ENCODE measurements at places on chromosomes 5 and 9.

- no peak for DNase-seq
Observed at GRCh38 chr9:129774791-129775447, 22.1 kb upstream of the PTGES start.

- DNase-seq = no peak
Observed at GRCh38 chr9:33443464-33444154, 3.8 kb downstream of the AQP3 start.

DNA sequence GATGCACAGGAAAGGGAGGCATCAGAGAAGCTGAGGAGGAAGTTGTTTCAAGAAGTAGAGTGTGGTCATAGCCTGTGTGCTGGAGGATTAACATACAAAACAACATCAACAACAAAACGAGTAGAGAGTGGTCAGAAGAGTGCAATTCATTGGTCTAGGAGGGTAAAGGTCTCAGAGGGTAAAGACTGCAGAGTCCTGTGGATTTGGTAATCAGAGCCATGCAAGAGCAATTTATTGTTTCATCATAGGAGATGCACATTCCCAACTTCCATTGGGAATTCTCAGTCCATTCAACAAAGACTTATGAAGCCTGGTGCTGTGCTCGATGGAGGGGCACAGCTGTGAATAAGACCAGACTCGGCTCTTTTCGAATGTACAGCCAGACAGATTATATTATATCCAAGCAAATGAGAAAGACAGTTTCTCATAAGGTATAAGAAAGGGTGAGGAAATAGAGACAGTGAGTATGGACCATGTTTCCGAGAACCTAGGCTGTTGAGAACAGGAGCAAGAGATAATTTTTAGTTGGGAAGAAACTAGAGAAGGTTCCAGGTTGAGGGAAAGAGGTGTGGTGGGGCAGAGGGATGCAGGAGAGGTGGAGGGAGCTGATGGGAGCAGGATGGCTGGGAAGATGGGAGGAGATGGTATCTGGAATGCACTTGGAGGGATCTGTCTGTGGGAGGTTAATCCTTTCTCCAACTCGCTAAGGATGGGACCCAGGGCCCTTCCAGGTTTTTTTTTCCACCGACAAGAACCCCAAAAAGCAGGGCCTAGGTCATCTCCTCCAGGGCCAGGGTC is 7.9 kb upstream of the MYORG start:
- DNase-seq = no peak

DNA sequence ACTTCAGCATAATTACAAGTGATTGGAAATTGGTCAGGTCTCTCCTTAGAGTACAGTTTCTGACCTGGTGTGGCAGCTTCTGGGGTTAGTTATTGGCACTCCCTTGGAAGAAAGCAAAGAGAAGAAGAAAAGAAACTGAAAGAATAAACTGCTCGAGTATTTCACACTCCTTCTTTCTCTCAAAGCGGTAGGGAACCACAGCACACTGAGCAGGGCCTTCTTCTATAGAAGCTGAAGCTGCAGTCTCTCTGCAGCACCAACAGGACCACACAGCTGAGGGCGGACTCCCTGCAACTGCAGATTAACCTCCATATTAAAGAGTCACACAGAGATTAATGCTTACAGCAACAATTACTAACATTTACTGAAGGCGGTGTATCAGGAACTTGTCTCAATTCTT is 152.0 kb downstream of the TRPM6 start:
- DNase-seq = no peak

DNA sequence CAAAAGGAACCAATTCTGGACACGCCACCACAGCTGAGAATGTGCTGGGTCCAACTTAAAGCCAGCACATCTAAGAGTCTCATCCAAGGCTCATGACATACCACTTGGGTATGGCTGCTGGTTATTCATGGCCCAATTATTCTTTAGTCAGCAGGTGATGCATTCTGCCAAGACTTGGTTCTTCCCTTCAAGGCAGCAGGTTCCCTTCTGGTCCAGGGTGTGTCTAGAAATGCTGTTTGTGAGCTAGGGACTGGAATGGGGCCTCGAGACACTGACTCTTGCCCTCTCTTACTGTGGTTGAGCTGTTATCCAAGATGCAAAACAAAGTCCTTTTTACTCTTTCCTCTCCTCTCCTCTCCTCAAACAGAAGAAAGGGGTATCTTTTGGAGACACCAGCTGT is 522.6 kb downstream of the HINT1 start:
- DNase-seq = no peak

- DNase-seq = no peak
Observed at GRCh38 chr5:79183617-79184016, 52.3 kb upstream of the JMY start.

- no peak for DNase-seq
Observed at GRCh38 chr9:73146111-73146815, 5.4 kb upstream of the ANXA1 start.

DNA sequence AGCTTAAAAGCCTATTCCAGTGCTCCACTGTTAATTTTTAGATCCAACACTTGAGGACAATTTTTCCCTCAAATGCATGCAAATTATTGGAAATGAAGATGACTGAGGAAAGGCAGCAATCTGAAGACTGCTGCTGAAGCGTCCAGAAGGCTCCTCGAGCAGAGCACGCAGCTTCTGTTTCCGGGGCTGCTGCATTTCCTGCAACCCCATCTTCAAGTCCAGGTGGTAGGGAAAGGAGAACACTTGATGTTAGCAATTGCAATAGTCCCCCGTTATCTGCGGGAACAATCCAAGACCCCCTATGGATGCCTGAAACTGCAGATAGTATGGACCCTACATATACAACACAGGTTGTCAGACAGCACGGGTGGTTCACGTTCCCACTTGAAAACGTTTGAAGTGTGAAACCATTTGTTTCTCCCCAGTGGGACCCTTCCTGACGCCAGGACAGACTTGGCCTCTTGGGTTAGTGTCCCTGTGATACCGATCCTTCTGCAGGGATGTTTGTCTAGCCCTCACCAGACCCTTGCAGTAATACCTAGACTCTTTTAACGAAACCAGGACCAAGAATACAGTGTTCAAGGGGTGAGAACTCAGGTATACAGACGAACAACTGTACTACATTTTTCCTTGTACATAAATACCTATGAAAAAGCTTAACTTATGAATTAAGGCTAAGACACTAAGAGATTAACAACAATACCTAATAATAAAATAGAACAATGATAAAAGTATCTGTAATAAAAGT is 152.3 kb downstream of the HSD17B3 start:
- no peak for DNase-seq

GRCh38 chr9:81380504-81381359 is 308.6 kb downstream of the TLE1 start:
- DNase-seq = no peak

DNA sequence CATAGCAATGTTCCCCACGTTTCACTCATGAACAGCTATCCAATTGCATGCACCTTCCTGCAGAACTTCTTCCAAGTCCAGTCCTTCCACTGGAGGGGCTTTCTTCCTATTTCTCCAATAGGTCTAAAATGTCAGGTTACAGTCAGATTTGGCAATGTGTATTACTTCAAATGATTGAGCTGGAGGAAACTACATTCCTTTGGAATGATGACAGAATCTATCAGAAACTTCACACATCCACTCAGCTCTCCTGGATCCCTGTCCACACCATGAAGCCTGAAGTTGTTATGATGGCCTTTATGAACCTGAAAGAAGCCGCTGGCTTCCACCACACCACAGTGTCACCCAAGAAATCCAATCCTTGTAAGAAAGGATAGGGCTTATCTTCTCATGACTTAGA is 32.2 kb downstream of the FBXW2 start:
- DNase-seq = no peak

DNA sequence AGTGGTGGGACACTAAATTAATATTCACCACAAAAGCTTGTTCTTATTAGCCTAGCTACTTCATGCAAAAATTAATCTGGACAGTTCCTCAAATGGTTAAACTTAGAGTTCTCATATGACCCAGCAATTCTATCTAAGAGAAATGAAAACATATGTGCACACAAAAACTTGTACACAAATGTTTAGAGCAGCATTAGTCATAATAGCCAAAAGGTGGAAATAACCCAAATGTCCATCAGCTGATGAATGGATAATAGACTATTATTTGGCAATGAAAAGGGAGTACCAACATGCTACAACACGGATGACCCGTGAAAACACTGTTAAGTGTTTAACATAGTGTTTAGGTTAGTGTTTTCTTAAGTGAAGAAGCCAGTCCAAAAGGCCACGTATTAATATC is 32.8 kb upstream of the TNIP1 start:
- no peak for DNase-seq

- DNase-seq = no peak
Observed at GRCh38 chr5:65191554-65192135, 290.1 kb downstream of the ADAMTS6 start.

- no peak for DNase-seq
Observed at GRCh38 chr5:134550271-134551214, 25.1 kb downstream of the JADE2 start.

DNA sequence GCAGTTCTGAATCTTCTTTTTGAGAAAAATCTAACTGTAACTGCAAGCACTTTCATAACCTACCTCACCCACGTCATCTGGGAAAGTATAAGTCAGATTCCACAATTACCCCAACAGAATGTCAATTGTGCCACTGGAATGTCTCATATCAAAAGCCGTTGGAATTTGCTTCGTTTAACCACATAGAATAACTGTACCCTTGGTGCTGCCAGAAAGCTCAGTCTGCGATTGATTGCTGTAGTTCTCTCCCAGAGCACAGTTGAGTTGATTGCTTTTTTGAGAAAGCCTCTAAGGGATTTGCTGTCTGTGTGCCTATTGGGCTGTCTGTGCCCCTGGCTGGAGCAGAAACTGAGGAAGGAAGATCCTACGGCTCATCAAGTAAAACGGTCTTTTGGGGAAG is 583.6 kb downstream of the TMEM38B start:
- no peak for DNase-seq

GRCh38 chr9:136707011-136707410 is 5.4 kb upstream of the DIPK1B start:
- no peak for DNase-seq

DNA sequence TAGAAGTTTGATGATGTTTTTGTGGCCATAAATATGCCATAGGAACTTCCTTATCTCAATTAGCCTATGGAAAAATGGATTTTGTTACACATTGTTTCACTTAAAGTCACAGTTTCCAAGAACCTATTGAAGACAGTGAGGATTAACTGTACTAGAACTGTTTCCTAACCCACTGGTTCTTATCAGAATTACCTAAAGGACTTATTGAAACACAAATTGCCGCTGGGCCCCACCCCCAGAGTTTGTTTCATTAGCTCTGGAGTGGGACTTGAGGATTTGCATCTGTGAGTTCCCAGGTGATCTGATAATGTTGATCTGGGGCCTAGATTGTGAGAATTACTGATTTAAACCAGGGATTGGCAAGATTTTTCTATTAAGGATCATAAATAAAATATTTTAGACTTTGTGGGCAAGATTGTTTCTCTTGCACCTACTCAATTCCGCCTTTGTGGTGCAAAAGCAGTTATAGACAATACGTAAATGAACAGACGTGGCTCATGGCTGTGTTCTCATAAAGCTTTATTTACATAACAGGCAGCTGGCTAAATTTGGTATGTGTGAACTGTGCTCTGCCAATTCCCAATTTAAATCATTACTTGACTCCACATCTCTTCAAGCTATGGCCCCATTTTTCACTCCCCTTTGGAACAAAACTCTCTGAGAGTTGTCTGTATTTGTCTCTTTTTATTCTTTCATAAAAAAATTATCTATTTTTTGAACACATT is 9.3 kb downstream of the JAK2 start:
- no peak for DNase-seq

GRCh38 chr5:16787278-16787677 is 148.8 kb downstream of the MYO10 start:
- no peak for DNase-seq

DNA sequence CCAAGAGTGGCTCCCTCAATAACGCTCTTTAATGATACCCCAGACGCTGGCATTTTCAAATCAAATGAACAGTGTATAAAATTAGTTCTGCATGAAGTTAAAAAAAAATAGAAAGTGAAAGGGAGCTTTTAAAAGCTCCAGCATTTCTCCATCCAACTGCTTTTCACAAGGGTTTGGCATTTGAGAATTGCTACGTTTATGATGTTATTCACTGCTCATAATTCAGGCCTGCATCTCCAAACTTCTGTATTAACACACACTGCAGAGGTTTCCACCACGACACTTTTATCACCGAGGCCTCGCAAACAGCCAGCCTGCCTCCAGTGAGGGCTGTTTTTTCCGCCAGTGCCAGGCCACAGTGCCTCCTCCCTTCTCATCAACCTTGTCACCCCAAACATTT is 205.5 kb upstream of the EFNA5 start:
- no peak for DNase-seq

DNA sequence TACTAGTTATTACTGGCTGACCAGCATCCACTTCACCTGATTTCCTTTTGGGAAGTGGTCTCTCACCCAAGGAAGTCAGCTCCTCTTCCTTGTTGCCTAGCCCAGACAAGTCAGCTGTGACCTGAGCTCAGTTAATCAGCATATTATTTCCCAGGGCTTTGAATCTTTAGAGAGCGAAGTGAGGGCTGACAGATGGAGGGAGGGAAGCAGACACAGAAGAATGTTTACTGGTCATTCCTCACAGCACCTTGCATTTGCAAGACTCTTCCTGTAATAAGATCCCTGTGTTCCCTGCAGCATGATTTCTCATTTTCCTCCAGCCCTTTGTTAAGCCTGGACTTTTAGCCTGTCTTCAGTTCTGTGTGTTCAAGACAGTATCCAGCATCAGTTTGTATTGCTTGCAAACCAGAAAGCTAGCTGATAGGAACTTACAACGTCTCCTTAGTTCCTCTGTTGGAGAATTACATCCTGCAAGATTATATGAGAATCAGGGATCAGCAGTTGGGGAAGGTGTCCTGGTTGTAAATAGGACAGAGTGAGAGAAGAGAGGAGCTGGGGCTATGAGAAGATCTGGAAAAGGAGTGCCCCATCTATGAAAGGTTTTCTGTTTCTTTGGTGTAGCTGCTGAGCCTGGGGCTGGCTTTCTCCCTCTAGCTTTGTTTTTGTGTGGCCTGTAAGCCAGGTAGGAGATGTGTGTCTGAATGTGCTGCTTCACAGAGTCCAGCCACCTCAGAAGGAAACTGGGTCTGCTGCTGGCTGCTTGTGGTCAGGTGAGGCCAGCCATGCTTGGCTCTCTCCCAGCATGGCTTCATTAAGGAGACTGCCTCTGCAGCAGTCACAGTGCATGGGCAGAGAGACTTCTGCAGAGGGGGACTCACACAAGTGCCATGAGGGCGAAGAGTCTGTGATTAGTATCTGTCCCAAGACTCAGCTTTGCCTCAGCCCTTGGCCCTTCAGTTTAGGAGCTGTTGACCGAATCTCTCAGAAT is 50.3 kb downstream of the MAN2A1 start:
- DNase-seq = no peak

- no peak for DNase-seq
Observed at GRCh38 chr5:65475336-65475735, 6.4 kb downstream of the ADAMTS6 start.

GRCh38 chr5:150774145-150774544 is 4.4 kb upstream of the SMIM3 start:
- DNase-seq = no peak

DNA sequence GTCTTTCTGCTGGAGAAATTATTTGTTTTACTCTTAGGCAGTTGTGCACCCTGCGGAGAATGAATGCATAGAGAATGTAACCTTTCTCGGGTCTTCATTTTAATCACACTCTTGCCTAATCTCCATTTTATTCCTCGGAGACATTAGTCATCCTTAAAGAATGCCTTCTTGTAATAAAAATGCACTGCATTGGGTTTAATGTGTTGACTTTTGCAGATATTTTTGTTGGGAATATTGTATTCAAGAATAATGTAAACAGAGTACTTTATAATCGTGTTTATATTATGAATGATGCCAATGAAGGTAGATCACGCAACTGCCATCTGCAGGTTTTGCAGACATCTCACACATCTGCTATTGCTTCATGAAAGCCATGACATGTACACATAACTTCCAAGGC is 1093.9 kb upstream of the CDH6 start:
- DNase-seq = no peak

GRCh38 chr9:431701-432100 is 217.0 kb downstream of the DOCK8 start:
- DNase-seq = no peak
